AG04449 (cell line): ENCODE measurements at places on chromosomes 12 and 14.

GRCh38 chr14:74514471-74514941 lies 20.9 kb downstream of the ISCA2 start:
- DNase-seq: no peak

GRCh38 chr12:95789126-95790032 lies 1.2 kb downstream of the NTN4 start:
- no peak for DNase-seq

GRCh38 chr12:53480491-53481442 lies 18.5 kb downstream of the MAP3K12 start:
- no peak for DNase-seq

DNA sequence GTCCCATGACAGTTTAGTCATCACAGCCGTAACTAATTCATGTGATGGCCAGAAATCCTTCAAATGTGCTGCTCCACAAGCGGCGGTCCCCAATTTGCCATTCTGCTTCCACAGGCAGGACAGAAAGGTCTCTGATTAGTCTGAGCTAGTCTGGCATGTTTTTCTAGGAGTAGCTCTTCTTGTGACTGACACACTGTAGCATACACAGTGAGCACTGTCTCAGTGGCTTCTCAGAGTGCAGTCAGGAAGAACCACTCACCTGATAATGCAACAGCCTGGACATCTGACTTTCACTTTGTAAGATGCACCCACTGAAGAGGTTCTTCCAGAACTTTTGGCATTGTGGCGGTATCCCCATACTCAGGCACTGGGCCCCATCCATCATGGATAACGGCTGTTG lies 1266.2 kb downstream of the TMEM121 start:
- DNase-seq: no peak

GRCh38 chr14:93101181-93101580 lies 14.5 kb downstream of the ITPK1 start:
- DNase-seq: no peak

DNA sequence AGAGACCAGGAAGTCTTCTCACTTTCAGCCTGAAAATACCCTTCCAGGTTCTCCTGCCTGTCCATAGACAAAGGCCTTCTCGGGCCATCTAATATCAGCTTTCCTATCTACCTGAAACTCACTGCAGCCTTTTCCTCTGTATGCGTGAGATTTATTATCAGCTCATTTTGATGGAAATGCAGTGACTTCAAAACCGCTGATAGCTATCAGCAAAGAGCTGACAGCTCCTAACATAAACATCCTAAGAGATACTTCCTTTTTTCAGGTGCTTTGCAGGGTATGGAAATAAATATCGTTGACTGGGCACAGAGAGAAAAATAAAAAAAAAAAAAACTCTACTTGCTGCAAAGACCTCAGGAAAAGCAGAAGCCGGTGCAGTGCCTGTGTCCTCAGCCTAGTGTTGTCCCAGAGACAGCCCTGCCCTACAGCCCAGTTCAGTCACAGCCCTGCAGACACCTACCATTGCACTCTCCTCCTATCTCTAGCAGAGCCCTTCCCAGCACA lies 215.0 kb upstream of the EGLN3 start:
- DNase-seq: no peak

DNA sequence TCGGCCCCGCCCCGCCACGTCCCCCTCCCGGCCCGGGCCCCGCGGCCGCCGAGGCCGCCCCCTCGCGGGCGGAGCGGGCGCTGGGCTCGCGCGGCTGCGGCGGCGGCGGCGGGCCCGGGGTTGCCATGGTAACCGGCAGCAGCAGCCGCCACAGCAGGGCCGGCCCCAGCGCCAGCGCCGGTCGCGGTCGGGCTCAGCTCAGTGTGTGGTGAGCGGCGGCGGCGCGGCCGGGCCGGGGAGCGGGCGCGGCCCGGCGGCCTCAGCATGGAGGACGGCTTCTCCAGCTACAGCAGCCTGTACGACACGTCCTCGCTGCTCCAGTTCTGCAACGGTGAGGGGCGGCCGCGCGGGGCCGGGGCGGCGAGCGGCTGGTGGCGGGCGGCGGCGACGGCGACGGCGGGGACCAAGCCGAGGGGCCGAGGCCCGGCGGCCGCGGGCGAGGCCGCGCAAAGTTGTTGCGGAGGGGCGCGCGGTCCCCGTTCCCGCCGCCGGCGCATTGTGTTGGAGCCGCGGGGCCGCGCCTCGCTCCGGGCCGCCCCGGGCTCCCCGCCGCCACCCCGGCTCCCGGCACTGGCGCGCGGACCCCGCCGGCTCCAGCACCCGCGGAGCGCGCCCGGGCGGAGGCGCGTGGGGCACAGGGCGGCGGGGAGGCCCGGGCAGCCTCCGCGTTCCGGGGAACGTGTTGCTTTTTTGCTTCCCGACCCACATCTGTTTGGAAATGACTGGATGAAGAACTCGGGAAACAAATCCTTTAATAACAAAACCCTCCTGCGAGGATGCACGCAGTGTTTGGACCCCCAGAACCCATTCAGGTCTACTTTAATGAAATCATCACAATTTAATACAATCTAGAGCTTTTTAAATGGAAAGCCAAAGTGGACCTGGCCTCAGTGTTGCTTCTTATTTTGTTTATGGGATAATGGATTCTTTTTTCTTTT lies at the start of gene EML1:
Gene EML1, plus strand, starts transcription at position 201 of the 938 bp plus-strand sequence. Its CDS starts 64 bp downstream, at position 265.
- DNase-seq: no peak

DNA sequence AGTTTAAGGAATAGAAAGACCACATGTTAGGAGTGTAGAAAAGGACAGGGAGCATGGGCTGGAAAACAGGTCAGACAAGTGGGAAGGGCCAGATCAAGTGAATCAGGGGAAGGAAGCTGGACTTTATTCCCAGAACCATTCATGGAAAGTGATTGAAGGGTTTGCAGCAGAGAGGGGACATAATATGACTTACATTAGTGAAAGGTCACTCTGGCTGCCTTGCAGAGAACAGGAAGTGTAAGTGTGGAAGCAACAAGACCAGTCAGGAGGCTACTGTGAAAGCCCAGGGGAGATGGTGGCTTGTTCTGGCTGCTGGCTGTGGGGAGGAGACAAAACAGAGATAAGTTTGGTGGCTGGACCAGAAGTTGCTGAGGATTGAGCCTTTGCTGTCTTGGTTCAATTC lies 69.1 kb downstream of the VCPKMT start:
- DNase-seq: no peak

- no peak for DNase-seq
Measured at GRCh38 chr12:111519083-111519482, 80.0 kb downstream of the ATXN2 start.

DNA sequence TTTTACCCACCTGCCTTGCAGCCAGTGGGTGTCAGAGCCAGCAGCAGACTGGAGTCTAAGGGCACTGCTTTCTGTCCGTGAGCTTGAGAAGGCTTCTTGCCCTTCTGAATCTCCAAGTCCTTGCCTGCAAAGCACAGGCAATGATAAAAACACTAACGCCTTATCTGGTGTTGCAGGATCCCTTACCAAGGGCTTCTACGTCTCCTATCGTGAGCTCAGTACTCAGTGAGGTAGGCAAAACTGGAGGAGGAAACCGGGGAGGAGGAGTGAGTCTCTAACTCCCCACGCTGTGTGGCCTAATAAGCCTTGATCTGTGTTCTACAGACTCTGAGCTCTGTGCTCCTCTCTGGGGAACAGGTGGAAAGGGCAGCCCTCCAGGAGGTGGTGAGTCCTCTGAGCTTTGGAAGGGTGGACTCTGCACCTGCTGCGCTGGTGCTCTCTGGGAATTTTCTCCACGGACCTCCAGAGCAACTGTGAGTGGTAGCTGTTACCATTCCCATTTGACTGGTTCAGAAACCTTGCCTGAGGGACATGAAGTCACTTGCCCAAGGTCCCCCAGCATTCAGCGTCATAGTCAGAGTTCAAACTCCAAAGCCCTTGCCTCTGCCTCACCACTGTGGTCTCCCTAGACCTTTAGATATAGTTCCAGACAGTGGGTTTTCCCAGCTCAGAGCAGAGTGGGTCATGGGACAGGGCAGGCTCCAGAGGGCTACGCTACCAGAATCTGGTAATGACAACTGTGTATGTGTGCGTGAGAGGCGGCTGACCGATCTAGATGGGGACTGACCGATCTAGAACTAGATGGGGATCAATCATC lies 7.0 kb upstream of the MARK3 start:
- DNase-seq: no peak

GRCh38 chr12:61137677-61138414 lies 1122.4 kb upstream of the USP15 start:
- no peak for DNase-seq

- DNase-seq: no peak
Measured at GRCh38 chr12:111149299-111149698, 219.6 kb downstream of the PHETA1 start.

- no peak for DNase-seq
Measured at GRCh38 chr12:109715310-109716091, 1.9 kb downstream of the FAM222A start.

DNA sequence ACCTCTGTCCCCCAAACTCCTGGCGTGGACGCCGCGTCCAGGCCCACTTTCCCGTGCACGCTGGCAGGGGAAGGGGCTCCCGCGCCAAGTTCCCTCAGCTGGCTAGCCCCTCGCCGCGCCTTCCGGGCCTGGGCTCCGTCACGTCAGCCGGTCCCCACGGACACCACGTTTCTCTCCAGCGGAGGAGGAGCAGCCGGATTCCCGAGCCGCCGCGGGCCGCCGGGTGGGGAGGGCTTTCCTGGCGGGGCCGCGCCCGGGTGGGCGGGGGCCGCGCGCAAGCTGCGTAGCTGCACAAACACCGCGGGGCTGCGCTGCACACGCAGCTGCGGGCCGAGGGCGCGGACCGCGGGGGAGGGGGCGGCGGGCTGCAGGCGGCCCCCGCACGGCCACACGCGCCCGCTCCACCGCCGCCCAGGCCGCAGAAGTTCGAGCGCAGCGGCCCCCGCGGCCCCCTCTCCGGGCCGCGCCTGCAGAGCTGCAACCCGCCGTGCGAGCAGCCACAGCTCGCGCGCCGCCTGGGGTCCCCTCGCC lies 45.1 kb upstream of the PNMA1 start:
- no peak for DNase-seq

- DNase-seq: no peak
Measured at GRCh38 chr12:100442403-100442802, 31.3 kb upstream of the NR1H4 start.
